Stimulated activated CD4-positive, alpha-beta T cell treated with anti-CD3 and anti-CD28 coated beads, Interleukin-15, amount 100 ng/mL, for 1 hour (primary cell): ENCODE measurements at places on chromosomes 7 and 10.

DNA sequence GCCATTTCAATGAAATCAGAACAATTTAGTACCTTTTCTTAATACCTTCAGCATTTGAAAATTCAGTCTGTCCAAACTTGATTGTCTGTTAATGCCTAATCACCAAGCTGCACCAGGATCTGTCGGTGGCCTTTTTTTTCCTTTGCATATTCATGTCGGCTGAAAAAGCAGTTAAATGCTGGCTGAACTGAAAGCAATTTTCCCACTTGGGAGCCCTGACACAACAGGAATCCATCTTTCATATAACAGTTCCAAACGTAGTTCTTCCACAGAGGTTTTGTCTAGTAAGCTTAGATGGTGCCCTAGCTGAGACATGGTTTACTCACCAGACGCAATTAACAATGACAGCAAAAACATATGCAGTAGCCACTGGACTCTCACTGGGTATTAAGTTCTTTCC is 83.6 kb upstream of the CHCHD3 start:
- no peak for DNase-seq

DNA sequence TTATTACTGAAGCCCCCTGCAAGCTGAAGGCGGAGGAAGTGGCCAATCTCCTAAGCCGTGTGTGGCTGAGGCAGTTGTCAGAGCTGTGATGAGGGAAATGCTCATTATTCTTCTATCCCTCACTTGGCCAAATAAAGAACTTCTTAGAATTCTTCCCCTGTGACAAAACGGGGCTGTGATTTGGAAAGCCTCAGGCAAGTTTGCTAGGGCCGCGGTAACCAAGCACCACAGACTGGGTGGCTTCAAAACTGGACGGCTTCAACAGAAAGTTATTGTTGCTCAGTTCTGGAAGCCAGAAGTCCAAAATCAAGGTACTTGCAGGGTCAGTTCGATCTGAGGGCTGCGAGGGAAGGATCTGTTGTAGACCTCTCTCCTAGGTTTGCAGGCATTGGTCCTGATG is 72.3 kb upstream of the STEAP1B start:
- DNase-seq, result no peak

DNA sequence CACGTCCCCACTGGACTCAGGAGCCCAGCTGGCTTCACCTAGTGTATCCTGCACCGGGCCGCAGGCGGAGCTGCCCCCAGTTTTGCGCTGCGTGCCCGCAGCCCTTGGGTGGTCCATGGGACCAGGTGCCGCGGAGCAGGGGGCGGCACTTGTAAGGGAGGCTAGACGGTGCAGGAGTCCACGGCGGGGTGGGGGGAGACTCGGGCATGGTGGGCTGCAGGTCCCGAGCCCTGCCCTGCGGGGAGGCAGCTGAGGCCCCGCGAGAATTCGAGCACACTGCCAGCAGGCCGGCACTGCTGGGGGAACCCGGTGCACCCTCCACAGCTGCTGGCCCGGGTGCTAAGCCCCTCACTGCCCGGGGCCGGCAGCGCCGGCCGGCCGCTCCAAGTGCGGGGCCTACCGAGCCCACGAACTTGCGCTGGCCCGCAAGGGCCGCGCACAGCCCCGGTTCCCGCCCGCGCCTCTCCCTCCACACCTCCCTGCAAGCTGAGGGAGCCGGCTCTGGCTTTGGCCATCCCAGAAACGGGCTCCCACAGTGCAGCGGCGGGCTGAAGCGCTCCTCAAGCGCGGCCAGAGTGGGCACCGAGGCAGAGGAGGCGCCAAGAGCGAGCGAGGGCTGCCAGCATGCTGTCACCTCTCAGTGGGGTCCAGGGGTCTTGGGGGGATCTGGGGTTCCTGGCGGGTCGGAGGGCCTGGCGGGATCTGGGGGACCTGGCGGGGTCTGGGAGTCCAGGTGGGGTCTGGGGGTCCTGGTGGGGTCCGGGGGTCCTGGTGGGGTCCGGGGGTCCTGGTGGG is 81.4 kb downstream of the VIPR2 start:
- DNase-seq, result no peak

DNA sequence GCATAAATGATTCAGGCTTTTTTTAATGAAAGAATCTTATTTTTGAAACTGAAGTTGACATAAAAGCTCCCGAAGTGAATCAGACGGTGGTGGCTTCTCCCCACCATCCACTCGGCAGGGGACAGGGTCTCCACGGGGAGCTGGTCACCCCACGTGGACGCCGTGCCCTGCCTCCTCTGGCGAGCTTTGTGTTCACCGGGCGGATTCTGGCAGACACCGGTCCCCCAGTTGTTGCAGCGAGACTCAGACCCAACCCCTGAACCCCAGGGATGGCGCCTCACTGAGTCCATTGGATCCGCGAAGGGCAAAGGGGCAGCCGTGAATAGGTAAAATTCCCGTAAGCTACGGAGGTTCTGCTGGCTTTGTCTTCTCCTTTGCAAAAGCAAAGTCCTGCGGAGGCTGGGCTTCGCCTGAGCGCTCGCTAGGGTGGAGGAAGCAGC is 38.4 kb downstream of the PTPRN2 start:
- DNase-seq, result no peak

- DNase-seq, result no peak
Observed at GRCh38 chr10:95963202-95963990, 55.6 kb downstream of the CC2D2B start.
